ENCODE measurements at places on chromosomes 1 and 21. TPM values are rescaled to one million over a fixed set of nuclear protein-coding genes. Genes with fewer than 3 reads are reported as not detected.
A peak's percentile ranks its signal among the peaks of the same experiment; 100 is the strongest.

PLA2G2D gene
- total RNA-seq: 0.16 TPM

CLIC6 gene
- not detected for total RNA-seq

PLEKHN1 gene
- 1.4 TPM for total RNA-seq

SARS1 gene
- 188 TPM for total RNA-seq

GAS5 gene
- total RNA-seq: 722 TPM

RIMKLA gene
- total RNA-seq: not detected

DNA sequence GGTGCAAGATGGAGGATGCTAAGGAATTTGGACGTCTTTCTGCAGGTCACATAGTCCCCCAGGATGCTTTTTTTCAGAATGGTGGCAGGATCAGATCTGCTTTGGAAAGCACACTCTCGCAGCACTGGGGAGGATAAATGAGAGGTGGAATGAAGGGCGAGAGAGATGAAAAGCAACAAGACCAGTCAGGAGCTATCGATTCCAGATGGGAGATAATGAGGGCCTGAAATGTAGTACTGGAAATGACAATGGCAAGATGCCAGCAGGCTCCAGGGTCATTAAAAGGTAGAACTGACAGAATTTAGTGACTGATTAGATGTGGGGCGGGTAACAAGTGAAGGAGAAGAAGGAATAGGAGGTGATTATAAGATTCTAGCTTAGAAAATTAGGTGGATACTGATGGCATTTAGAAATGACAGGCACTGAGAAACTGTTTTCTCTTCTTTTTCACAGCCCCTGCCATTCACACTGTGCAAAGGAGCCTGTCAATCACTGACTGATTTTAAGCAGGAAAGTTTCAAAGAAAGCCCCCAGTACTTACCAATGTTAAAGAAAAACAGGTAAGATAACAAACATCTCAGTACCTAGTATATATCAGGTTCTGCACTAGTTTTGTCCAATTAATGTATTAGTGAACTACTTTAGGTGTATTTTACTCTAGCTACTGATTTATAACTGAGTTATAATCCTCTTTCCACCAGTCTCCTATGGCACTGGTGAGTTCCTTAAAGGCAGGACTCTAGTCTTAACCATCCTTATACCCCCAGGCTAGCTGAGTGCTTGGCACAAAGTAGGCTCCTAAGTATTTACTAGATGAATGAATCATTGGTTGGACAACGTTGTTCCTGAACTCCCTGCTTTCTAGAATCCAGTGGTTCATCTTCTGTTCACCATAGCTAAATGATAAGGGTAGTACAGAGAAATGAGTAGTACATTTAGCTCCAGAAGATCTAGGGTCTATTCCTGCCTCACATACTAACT, 9.2 kb downstream of the PIGM start:
- no peak for DNase-seq

DNA sequence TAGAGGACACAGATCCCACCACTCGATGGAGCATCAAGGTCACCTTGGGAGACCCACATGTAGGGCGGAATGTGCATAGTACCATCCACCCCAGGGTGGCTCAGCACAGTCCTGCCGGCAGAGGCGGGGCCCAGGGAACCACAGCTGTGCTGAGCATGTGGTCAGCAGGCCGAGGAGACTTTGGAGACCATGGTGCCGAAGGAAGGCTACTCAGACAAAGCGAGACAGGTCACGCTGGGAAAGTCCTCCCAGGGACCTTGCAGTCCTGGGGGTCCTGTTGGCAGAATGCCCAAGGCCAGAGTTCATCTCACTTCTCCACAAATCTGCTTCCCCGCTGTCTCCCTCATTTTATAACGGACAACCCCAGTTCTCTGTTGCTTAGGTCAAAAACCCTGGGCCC, 22.5 kb downstream of the WNT3A start:
- peak; percentile 4 for DNase-seq

DNA sequence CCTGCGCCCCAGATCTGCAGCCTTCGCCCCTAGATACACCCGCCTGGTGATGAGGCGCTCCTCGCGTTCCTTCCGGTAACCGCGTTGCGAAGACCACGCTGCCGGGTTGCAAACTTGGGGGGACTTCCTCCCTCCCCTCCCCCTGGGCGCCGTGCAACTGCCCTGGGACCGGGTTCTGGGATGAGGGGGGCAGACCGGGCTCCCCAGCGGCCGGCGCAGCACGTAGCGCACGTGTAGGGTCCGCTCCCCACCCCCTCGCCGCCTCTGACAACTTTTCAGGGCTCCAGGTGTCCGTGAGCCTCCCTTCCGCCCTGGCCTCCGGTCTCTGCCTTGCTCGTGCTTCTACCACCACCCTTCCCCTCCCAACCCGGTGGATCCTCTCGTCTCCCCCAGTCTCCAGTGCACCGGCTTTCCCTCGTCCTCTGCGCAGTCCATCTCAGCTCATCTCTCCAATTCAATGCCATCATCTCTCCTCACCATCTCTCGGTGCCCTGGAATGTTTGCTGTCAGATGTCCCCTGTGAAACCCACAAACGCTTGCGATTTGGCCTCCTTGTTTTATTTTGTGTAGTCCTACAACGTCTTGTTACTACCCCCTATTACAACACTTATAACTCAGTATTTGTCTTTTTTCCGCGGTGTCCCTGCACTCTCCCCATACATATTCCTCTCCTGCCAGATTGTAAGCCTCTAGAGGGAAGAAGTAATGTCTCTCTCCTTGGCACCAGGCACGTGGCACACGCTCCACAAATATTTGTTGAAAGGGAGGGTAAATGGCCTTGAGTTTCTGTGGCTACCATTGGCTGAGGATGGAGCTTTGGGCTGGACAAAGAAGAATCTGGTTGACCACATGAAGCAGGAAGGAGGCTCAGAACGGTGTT, 782 bp downstream of the PCAT6 start:
- DNase-seq: peak; percentile 31

DNA sequence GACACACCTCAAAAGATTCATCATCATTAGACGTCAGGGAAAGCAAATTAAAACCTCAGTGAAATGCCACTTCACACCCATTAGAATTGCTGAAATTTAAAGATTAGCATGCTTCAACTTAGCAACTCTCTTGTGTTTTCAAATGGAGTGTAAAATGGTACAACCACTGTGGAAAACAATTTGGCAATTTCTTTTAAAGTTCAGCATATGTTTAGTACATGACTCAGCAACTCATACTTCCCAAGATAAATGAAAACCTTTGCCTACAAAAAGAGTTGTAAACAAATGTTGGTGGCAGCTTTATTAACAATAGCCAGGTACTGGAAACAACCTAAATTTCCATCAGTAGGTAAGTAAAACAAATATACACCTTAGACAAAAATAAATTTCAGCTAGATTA, 42.7 kb downstream of the ST3GAL3 start:
- no peak for DNase-seq

GRCh38 chr1:17212487-17213121, 7.7 kb downstream of the PADI1 start:
- DNase-seq: no peak

DNA sequence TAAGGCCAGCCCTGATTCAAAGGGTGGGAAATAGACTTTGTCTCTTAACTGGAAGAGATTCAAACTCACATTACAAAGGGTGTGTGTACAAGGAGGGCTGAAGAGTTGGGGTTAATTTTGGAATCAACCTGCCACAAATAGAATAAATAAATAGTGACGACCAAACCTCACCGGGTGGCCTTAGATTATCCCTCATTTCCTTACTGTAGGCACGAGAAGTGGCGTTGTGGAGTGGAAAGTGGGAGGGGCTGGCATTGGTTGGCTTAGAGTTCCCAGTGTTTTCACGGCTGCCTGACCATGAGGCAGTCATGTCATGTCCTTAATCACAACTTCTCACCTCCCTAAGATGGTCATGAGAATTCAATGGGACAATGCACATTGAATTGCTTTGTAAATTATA, 21.3 kb upstream of the RUNX1 start:
- no peak for DNase-seq

GRCh38 chr1:206931709-206932108, 10.0 kb upstream of the FCMR start:
- no peak for DNase-seq

DNA sequence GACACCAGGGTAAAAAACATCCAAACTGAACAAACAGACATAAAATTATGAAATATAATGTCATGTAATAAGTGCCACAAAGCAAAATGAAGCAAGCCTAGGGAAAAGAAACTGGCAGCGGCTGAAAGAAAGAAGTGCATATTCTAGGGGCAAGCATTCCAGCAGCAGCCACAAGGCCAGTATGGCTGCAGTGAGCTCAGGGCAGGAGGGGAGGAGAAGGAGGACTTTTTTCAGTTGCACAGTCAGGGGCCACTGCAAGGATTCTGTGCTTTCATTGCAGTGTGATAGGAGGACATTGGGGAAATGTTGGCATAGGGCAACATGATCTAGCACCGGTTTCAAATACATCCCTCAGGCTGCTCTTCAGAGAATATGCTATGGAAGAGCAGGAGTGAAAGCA, 263.8 kb downstream of the NEGR1 start:
- DNase-seq: no peak

DNA sequence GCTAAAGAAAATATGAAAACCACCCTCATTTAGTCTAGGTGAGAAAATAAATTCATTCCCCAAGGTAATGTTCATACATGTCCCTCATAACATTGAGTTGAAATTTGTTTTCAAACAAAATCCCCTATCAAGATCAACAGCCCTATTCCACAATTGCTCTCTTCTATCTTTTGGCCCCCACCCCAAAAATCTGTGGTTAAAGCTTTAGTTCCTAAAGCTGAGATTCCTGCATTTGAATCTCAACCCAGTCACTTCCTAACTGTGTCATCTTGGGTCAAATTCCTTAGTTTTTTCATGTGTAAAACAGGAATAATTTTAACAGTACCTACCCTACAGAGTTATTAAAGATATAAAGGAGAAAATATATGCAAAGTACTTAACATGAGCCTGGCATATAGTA, 22.0 kb downstream of the KIAA0319L start:
- DNase-seq: no peak

DNA sequence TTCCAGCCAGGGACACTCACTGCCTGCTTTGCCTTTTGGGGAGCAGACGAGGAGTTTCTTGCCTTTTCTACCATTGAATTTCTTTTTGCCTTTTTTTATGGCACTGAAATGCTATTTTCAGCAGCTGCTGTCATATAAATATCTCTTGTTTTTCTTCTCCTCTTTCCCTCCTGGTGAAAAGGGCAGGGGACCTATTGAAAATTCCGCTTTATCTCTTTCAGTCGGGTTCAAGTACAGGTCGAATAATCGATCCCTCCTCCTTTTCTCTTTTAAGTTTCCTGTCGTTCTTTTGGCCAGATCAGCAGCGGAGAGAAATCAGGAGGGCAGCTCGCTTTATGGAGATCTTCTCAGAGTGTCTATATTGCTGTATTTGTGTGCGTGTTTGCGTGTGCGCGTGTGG, 67.4 kb upstream of the CASZ1 start:
- no peak for DNase-seq

GRCh38 chr1:27149084-27149761, 5.7 kb downstream of the SLC9A1 start:
- DNase-seq: no peak

- no peak for DNase-seq
These were observed 37.6 kb upstream of the HMGB4 start for GRCh38 chr1:33826311-33826710.

DNA sequence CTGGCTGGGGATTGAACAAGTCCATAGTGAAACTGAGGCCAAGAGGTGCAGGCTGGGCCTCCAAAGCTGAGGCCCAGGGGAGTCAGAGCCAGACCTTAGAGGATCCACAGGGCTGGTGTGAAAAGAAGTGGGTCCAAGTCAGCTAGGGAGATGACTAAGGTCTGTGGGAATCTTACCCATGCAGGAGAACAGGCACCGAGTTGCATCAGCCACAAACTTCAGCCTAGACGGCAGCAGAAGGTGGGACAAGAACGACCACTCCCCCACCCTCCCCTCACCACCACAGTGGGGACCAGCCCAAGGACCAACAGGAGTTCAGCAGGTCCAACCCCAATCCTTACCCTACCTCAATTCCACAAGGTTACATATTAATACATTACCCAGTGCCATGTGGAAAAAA, 282.3 kb downstream of the TTLL7 start:
- no peak for DNase-seq

GRCh38 chr1:88801575-88802208, 89.7 kb downstream of the GTF2B start:
- DNase-seq: no peak

DNA sequence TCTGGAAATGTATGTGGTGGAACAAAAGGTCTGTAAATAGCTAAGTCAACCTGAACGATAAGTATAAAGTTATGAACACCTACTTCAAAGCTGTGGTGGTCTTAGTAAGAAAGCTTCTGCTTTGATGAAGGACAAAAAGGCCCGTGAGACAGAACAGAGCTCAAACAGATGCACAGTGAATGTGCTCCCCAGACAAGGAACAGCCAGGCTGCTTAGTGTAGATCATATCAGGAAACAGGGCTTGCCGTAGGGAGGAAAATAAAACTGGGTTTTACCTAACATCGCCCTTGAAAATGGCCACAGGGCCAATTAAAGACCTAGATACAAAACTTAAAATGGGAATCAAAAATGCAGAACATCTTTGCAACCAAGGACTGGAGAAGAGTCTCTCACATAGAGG, 40.2 kb downstream of the PRSS38 start:
- DNase-seq: no peak

- no peak for DNase-seq
These were observed 73.8 kb upstream of the ZNF678 start for GRCh38 chr1:227489572-227489971.

All from activated B cell treated with CpG ODN at 0.5 μM for 24 hours (primary cell).